Stimulated activated memory B cell treated with anti-CD40 and anti-IgM and Interleukin-4, amounts not matched to agents 10 μg/mL and 1 μg/mL and 100 μg/mL, for 72 hours (primary cell): ENCODE measurements at places on chromosomes 3 and 15.

DNA sequence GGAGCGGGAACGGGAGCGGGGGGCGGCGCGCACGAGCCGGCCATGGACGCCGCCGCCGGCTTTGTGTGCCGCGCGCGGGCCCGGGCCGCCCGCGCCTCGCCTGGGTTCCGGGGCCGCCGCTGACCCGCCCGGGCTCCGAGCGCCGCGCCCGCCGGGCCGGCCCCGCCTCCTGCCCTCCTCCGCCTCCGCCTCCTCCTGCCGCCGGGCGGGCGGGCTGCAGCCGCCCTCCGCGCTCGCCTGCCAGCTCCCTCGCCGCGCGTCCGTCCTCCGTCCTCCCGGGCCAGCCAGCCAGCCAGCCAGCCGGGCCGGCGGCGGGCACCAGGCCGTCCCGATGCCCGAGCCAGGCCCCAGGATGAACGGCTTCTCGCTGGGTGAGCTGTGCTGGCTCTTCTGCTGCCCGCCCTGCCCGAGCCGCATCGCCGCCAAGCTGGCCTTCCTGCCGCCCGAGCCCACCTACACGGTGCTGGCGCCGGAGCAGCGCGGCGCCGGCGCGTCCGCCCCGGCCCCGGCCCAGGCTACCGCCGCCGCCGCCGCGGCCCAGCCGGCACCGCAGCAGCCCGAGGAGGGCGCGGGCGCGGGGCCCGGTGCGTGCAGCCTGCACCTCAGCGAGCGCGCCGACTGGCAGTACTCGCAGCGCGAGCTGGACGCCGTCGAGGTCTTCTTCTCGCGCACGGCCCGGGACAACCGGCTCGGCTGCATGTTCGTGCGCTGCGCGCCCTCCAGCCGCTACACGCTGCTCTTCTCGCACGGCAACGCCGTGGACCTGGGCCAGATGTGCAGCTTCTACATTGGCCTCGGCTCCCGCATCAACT is at the start of gene ABHD17C:
Gene ABHD17C, plus strand, starts transcription at position 212 of the 812 bp plus-strand sequence. Its CDS starts 120 bp downstream, at position 332.
- H3K36me3 ChIP-seq, result no peaks in the 10 kb centered on the region
- H3K4me3 ChIP-seq, result peak within 1 kb of the TSS; percentile 89
- peaks cover 23% of the 10 kb centered on the region for H3K4me1 ChIP-seq
- no peaks in the 10 kb centered on the region for H3K27me3 ChIP-seq

DNA sequence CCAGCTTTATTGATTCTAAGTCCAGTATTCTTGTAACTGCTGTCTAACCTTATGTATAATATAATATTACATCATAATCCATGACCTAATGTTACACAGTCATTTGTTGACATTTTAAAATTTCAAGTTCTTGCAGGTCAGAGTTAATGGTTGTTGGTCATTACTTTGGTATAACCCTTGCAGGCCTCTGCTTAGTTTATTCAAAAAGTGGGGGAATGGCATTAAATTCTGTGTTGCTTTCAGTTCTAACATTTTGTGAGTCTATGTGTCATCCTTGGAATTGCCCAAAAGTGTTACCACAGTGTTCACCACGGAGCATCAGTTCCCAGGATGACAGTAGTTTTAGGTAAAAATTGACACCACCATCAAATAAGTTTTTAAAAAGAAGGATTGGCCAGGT is 174.8 kb upstream of the BCL6 start:
- H3K36me3 ChIP-seq, result no peaks in the 10 kb centered on the region
- peaks cover 28% of the 10 kb centered on the region for H3K4me1 ChIP-seq
- peak overlapping the region; percentile 21 for H3K4me3 ChIP-seq

DNA sequence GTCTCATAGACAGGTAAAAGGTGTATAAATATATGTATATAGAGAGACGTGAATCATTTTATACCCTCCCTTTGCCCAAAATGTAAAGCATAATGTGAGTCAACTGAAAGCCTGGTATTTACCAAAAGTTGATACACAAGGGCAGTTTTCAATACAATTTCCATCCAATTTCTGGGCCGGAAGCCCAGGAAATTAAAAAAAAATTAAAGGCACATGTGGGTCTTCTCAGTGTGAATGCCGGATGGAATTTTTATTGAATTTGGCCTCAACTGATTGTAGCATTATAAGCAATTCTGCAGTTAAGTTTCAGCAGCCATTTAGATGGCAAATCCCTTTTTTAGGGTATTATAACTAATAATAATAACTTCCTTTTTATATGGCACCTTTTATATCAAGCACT is 3.3 kb upstream of the CNTN3 start:
- H3K27ac ChIP-seq, result no peak overlapping the region
- peaks cover 8% of the 10 kb centered on the region for H3K27me3 ChIP-seq
- ATAC-seq, result no peak
- H3K36me3 ChIP-seq, result no peaks in the 10 kb centered on the region
- H3K4me1 ChIP-seq, result no peaks in the 10 kb centered on the region
- no peak overlapping the region for H3K4me3 ChIP-seq

- no peak overlapping the region for H3K4me3 ChIP-seq
- H3K27me3 ChIP-seq, result no peaks in the 10 kb centered on the region
These were observed 3.1 kb downstream of the OXSR1 start for GRCh38 chr3:38168151-38169026.

- no peak for ATAC-seq
- H3K27ac ChIP-seq, result no peak overlapping the region
- no peak overlapping the region for H3K4me3 ChIP-seq
- no peaks in the 10 kb centered on the region for H3K4me1 ChIP-seq
- H3K36me3 ChIP-seq, result peaks cover 20% of the 10 kb centered on the region
These were observed 178.2 kb upstream of the CGNL1 start for GRCh38 chr15:57198131-57198530.

- no peak overlapping the region for H3K27ac ChIP-seq
- H3K27me3 ChIP-seq, result no peaks in the 10 kb centered on the region
- peaks cover 17% of the 10 kb centered on the region for H3K4me1 ChIP-seq
- peaks cover 15% of the 10 kb centered on the region for H3K36me3 ChIP-seq
- H3K4me3 ChIP-seq, result no peak overlapping the region
These were observed 144.8 kb downstream of the RBPMS2 start for GRCh38 chr15:64630396-64631107.

GRCh38 chr3:122520861-122521260 is 6.1 kb upstream of the KPNA1 start:
- ATAC-seq, result no peak
- H3K27me3 ChIP-seq, result no peaks in the 10 kb centered on the region
- no peaks in the 10 kb centered on the region for H3K36me3 ChIP-seq
- no peaks in the 10 kb centered on the region for H3K4me1 ChIP-seq
- no peak overlapping the region for H3K27ac ChIP-seq
- H3K4me3 ChIP-seq, result no peak overlapping the region

DNA sequence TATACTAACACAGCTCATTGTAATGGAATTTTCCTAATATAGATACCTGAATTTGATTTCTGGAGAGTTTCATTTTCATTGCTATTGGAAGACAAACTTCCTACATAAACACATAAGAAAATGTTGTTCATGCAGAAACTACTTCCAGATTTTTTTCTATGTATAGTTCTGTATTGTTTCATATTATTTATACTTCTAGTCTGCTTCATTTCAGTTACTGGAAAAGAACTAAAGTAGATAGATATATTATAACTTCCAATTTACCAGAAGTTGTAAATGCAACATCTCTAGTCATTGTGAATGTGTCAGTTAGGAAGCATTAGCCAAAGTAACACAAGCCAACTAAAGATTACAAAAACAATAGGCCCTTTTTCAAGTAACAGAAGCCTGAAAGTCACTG is 147.3 kb upstream of the ZNF385D start:
- H3K4me3 ChIP-seq, result no peak overlapping the region
- H3K27ac ChIP-seq, result no peak overlapping the region
- no peaks in the 10 kb centered on the region for H3K4me1 ChIP-seq
- H3K27me3 ChIP-seq, result no peaks in the 10 kb centered on the region
- no peaks in the 10 kb centered on the region for H3K36me3 ChIP-seq

DNA sequence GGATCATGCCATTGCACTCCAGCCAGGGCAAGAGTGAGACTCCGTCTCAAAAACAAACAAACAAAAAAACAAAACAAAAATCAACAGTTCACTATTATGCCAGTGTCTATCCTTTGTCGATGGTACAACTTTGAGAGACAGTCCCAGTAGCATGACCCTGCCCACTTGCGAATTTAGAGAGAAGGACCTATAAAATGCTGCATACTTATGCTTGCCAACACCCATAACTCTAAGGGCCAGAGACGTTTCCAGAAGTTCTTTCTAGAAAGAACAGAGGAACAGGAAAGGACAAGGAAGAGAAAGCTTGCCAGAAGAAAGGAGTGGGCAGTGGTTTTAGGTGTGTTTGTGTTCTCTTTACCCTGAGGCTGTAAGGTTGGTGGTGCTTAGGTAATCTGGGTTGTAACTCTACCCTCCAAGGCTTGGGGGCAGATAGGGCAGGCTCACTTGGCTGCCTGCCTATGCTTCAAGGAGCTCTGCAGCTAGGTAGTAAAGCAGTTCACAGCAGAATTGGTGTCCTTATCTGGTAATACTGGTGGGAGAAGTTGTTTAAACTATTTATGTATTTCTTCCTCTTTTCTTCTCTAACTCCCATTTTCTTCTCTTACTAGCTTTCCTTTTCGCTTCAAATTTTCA is 50.6 kb upstream of the SPPL2A start:
- no peaks in the 10 kb centered on the region for H3K4me1 ChIP-seq
- H3K27me3 ChIP-seq, result no peaks in the 10 kb centered on the region
- ATAC-seq, result no peak
- H3K27ac ChIP-seq, result no peak overlapping the region
- no peaks in the 10 kb centered on the region for H3K36me3 ChIP-seq
- H3K4me3 ChIP-seq, result no peak overlapping the region

DNA sequence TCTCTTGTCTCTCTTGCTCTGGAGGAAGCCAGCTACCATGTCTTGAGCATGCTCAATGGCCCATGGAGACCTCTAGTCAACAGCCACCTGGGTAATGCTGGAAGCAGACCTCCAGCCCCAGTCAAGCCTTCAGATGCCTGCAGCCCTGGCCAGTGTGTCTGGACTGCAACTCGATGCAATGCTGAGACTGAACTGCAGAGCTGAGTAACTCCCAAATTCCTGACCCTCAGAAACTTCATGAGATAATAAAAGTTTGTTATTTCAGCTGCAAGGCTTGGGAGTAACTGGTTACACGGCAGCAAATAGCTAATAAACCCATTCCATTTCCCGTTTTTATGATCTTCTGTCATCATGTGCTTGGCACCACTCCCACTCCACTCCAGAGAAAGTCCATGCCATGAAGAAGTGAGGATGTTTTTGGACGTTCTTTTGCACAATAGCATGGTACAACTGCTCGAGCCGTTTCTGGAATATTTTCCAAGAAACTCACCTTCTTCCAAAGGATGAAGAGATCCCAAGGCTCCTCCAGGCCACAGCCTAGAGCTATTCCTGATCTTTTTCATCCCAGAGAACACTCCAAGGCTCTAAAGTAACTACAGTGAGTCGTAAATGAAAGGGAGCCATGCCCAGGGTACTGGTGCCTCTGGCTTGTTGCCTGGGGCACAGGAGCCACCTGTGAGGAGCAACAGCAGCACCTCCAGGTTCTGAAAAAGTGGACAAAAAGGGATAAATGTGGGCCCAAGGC is 72.0 kb upstream of the KLF13 start:
- H3K36me3 ChIP-seq, result no peaks in the 10 kb centered on the region
- no peaks in the 10 kb centered on the region for H3K27me3 ChIP-seq
- no peak overlapping the region for H3K4me3 ChIP-seq
- no peak for ATAC-seq
- H3K27ac ChIP-seq, result peak overlapping the region; percentile 42

- H3K27me3 ChIP-seq, result peaks cover 8% of the 10 kb centered on the region
- ATAC-seq, result no peak
- H3K4me3 ChIP-seq, result no peak overlapping the region
- no peak overlapping the region for H3K27ac ChIP-seq
These were observed 17.4 kb upstream of the RAF1 start for GRCh38 chr3:12681089-12681942.

DNA sequence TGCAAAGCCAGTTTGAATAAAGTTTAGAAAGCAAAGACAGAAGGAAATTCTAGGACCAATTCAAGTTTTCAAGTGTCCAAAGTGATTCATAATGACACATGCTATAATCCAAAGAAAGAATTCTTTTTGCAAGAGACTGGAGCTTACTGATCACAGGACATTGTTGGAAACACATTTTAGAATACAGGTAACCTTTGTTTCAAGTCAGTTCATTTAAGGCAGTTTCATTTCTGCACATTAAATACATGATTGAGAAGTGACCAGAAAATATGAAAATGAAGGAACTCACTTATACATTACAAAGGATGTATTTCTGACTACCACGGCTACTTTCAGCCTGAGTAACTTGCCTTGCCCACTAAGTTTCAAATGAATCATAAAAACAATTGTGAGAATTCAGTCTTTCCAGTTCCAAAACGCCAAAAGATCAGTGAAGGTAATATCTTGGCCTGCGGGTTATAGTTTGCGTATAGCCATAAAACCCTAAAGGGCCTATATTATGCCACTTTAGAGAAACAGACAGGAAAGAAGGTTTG is 48.7 kb downstream of the PRICKLE2 start:
- H3K36me3 ChIP-seq, result no peaks in the 10 kb centered on the region
- ATAC-seq, result no peak
- H3K4me3 ChIP-seq, result no peak overlapping the region

DNA sequence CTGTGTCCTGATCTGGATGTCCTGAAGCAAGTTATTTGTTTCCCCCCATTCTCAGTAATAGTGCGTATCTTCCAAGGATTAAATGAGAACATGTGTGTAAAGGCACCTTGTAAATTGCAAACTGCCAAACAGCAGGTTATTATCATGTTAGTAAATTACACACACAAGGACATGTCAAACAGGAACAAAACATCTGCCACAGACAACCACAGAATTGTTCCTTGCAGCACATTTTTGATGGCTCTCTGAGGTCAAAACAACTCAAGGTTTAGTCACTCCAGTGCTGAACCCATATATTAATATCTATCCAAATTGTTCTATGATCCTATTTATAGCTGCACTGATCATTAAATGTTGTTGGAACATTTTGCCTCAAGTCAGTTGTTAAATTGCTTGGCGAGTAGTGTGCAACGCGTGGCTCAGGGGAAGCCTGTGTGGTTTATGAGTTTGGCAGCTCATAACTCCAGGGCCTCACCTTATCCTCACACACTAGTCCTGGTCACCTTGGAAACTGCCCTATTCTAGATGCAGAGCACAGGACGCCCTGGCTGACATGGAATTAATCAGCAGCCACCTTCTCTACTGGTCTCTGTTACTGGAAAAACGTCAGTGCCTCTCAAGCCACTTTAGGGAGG is 46.3 kb upstream of the CDV3 start:
- no peak overlapping the region for H3K4me3 ChIP-seq
- no peaks in the 10 kb centered on the region for H3K27me3 ChIP-seq
- H3K4me1 ChIP-seq, result peaks cover 27% of the 10 kb centered on the region
- no peak overlapping the region for H3K27ac ChIP-seq

DNA sequence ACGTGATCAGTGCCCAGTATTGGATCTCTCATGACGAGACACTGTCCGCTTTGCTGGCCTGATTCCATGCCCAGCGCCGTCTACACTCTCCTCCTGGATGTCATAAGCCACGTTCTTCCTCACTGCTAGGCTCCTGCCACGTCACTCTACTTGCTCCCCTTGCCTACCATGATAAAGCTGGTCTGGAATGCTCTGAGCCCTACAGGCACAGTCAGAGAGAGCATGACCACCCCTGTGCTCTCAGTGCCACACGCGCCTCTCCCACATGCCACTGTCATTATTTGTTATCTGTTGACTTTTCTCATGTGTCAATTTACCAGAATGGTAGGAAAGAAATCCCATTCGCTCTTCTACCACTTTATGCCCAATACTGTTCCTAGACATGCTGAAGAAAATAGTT is 148.6 kb downstream of the ANO10 start:
- no peaks in the 10 kb centered on the region for H3K4me1 ChIP-seq
- H3K27ac ChIP-seq, result no peak overlapping the region
- no peak overlapping the region for H3K4me3 ChIP-seq
- no peaks in the 10 kb centered on the region for H3K36me3 ChIP-seq
- ATAC-seq, result no peak
- H3K27me3 ChIP-seq, result no peaks in the 10 kb centered on the region
